Renal pelvis (tissue), 12 donors: ENCODE measurements at places on chromosomes 7 and 10.

GRCh38 chr7:31382722-31383121 lies 42.2 kb upstream of the NEUROD6 start:
- DNase-seq: no peak

DNA sequence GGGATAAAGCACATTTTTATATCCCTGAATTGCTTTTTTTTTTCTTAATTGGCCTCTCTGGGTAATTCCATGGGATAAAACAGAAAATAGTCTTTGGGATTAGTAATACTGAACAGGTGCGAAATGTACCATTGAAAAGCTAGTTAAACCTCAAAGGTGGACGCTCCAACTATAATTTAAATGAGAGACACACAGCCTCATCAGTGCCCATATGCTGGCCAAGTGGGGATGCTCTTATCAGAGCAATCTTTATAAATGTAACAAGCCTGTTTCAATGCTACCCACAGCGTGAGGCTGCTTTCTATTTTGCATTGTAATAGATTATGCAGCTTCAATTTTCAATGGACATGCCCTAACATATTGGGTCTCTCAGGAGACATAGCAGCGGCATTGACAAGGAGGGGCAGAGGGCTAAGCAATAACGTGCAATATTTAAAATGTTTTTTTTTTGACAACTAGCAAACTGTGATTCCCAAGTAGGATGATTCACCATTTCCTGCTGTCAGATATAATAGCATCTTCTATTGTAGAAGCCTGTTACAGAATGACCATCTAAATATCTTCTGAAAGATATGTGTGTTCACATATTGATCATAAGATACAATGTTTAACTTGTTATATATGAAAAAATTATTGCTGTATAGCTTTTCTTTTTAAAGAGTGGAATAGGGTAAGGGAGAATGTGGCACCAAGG lies 91.3 kb upstream of the BET1 start:
- DNase-seq: no peak

- no peak for DNase-seq
These were observed 159.5 kb upstream of the RHEB start for GRCh38 chr7:151679071-151679708.

DNA sequence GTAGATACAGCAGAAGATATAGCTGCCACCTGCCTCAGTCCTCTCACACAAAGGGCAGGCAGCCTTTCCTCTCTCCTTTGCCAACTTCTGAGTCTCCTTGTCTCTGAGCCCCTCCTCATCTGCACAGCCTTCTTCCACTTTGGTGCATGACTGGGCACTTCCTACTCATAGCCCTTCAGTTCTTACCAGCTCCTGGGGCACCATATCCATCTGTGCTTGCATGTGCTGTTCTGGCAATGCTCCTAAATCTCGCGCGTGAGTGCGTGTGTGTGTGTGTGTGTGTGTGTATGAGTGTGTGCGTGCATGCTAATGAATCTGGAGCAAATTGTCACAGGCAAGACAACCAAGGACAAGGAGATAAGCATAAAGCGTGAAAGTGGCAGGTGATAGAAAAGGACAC lies 1271.6 kb upstream of the SORCS1 start:
- DNase-seq: no peak
